ENCODE measurements at places on chromosomes 16 and 17. TPM values are rescaled to one million over a fixed set of nuclear protein-coding genes. Genes with fewer than 3 reads are reported as not detected.

GRCh38 chr16:67283039-67283825 is 3.9 kb downstream of the PLEKHG4 start:
- peaks cover 40% of the 10 kb centered on the region for H3K4me1 ChIP-seq
- no peak overlapping the region for H3K27ac ChIP-seq
- no peak for DNase-seq
- no peak overlapping the region for H3K4me3 ChIP-seq
- H3K27me3 ChIP-seq: no peaks in the 10 kb centered on the region

GRCh38 chr17:79556271-79556670 is 54.6 kb downstream of the RBFOX3 start:
- no peak overlapping the region for H3K4me3 ChIP-seq
- no peak for DNase-seq
- H3K36me3 ChIP-seq: no peaks in the 10 kb centered on the region
- H3K27ac ChIP-seq: no peak overlapping the region

DNA sequence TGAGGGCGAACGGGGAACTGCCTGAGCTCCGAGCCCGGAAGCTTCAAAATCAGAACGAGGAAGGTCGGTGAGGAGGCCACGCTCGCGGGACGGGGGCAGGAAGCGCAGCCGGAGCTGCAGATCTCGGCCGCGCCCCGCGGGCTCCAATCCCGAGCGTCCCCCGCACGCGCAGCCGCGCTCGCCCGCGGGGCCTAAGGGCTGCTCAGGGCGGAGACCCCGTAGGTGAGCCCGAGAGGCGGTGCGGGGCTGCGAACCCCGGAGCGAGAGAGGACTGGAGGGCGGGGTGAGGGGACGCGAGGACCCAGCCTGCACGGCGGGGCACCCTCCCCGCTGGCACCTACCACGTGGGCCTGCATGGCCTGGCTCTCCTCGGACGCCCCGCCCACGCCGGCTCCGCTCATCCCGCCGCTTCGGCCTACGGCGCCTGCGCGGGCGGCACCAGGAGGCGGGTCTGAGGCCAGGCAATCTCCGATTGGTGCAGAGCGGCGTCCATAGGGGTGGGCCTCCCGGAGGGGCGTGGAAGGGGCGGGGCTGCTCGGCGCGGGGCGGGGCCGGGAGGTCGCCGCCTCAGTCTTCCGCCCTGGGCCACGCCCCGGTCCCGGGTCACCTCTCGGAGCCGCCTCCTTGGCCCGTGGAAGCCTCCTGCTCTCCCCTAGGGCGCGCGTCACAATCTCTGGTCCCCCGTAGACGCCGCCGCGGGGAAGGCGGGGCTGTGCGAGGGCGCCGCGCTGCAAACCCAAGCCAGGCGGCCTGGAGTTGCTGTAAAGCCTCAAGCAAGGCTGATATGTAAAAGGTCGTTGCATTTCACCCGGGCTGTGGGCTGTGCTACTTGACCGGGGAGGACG is 27.8 kb upstream of the METRNL start:
- no peaks in the 10 kb centered on the region for H3K27me3 ChIP-seq
- H3K4me3 ChIP-seq: peak overlapping the region; percentile 80
- peak; percentile 100 for DNase-seq
- peaks cover 8% of the 10 kb centered on the region for H3K4me1 ChIP-seq

- no peak for DNase-seq
- no peaks in the 10 kb centered on the region for H3K27me3 ChIP-seq
- peak overlapping the region; percentile 86 for H3K4me3 ChIP-seq
- H3K27ac ChIP-seq: no peak overlapping the region
- peaks cover 12% of the 10 kb centered on the region for H3K4me1 ChIP-seq
Measured at GRCh38 chr16:56989988-56990387, 631 bp downstream of the NLRC5 start.

DNA sequence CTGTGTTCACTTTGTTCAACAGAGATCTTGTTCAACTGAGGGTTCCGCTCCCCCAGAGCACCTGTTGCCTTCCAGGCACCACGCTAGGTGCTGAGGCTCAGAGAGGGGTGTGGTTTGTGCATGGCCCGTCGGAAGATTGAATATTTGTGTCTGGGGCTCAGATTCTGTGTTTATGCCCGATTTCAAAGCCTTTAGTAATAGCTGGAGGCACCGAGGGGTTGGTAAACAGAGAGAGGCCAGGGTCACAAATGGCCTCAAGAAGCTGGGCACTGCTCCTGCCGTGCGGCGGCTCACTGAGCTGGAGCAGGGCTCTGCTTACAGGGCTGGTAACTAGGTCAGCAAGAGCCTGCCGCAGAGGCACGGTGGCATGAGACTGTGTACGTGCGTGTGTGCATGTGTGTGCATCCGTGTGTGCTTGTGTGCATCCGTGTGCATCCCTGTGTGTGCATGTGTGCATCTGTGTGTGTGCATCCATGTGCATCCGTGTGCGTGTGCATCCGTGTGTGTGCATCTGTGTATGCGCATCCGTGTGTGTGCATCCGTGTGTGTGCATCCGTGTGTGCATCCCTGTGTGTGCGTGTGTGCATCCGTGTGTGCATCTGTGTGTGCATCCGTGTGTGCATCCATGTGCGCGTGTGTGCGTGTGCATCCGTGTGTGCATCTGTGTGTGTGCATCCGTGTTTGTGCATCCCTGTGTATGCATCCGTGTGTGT is 5.4 kb downstream of the ITGAE start:
- H3K36me3 ChIP-seq: no peaks in the 10 kb centered on the region
- no peak for DNase-seq
- no peak overlapping the region for H3K4me3 ChIP-seq
- no peak overlapping the region for H3K27ac ChIP-seq

- no peaks in the 10 kb centered on the region for H3K36me3 ChIP-seq
- no peak overlapping the region for H3K4me3 ChIP-seq
- H3K4me1 ChIP-seq: peaks cover 28% of the 10 kb centered on the region
- H3K27ac ChIP-seq: peak overlapping the region; percentile 79
- no peak for DNase-seq
- H3K27me3 ChIP-seq: no peaks in the 10 kb centered on the region
Measured at GRCh38 chr16:81539759-81540472, 95.3 kb downstream of the CMIP start.

DNA sequence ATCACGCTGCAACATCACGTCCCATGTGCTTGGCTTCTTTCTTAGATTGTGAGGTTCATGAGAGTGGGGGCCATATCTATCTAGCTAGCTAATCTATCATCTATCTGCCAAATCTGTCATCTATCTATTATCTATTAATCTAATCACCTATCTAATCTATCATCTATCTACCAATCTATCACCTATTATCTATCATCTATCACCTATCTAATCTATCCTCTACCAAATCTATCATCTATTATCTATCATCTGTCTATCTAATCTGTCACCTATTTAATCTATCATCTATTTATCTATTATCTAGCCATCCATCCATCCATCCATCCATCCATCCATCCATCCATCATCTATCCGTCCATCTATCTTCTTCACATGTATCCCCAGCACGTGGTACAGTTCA is 14.2 kb downstream of the COX6A2 start:
- H3K4me1 ChIP-seq: no peaks in the 10 kb centered on the region
- no peaks in the 10 kb centered on the region for H3K36me3 ChIP-seq
- H3K27ac ChIP-seq: no peak overlapping the region
- H3K4me3 ChIP-seq: no peak overlapping the region

DNA sequence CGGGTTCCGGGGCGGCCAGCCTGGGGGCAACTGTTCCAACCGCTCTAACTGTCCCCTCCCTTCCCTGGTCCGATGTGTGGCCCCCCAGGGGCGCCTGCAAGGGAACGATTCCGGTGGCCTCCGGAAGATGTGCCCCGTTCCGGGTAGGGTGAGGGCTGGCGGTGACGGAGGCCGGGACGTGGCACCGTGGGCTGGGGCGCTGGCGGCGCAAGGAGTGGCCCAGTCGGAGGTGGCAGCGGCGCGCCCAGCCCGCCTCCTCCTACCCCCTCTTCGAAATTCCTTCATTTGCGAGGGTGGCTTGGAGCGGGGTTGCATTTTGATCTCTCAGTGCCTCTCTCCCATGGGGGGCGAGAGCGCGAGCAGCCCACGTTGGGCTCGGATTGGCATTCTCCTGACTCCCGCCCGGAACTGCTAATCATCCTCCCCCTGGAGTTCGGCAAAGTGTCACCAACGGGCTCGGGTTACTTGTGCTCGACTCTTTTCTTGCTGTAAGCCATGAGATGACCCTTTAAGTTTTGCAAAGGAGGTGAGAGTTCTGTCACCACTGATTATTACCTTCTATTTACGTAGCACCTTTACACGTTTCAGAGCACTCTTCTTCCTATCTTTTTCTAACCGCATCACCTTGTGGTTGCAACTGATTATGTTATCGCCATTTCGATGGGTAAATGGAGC is 622 bp downstream of the NDEL1 start:
- H3K4me1 ChIP-seq: no peaks in the 10 kb centered on the region
- H3K4me3 ChIP-seq: peak overlapping the region; percentile 87
- H3K36me3 ChIP-seq: peaks cover 26% of the 10 kb centered on the region
- H3K27me3 ChIP-seq: no peaks in the 10 kb centered on the region

DNA sequence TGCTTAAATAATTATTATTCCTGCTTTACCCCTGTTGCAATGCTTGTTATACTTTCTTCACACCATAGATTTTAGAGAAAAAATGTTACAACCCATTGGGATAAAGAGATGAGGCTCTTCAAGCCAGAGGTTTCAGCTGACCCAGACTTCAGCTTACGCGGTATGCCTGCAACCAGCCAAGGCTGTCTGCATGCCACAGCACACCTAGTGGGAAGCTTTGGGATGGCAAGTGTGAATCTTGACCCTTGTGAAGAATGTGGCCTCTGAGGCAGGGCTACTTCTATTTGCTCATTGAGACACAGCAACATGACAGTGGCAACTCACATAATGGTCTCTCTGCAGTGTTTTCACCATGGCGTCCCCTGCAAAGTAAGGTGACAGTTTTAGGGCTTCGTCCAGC is 193.9 kb upstream of the PIRT start:
- H3K36me3 ChIP-seq: no peaks in the 10 kb centered on the region
- H3K4me3 ChIP-seq: no peak overlapping the region
- DNase-seq: no peak
- H3K27me3 ChIP-seq: no peaks in the 10 kb centered on the region
- no peaks in the 10 kb centered on the region for H3K4me1 ChIP-seq

DNA sequence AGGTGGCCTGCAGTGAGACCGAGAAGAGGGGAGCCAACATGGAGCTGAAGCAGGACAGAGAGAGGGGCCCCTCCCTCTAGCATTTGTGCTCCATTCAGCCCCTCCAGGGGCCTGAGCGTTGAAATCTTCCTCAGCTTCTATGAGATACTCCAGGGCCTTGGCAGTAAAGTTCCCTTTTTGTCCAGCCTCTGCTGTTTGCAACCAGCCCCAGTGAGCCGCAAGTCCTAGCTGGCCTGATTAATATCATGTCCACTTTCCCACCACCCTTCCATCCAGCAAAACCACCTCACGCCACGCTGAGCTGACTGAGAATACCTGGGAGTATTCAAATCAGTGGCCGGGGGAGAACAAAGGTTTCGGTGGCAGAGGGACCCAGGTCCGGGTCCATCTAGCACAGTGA is 11.7 kb upstream of the RPH3AL start:
- H3K27me3 ChIP-seq: no peaks in the 10 kb centered on the region
- no peak overlapping the region for H3K27ac ChIP-seq
- DNase-seq: no peak
- H3K36me3 ChIP-seq: no peaks in the 10 kb centered on the region

- peak overlapping the region; percentile 48 for H3K27ac ChIP-seq
- no peak overlapping the region for H3K4me3 ChIP-seq
- DNase-seq: peak; percentile 82
- H3K36me3 ChIP-seq: no peaks in the 10 kb centered on the region
Measured at GRCh38 chr17:57597531-57598453, 147.3 kb downstream of the CCDC182 start.

GRCh38 chr16:30744183-30744582 is 4.0 kb upstream of the PHKG2 start:
- no peaks in the 10 kb centered on the region for H3K27me3 ChIP-seq
- peaks cover 14% of the 10 kb centered on the region for H3K36me3 ChIP-seq
- H3K27ac ChIP-seq: no peak overlapping the region
- DNase-seq: no peak

DNA sequence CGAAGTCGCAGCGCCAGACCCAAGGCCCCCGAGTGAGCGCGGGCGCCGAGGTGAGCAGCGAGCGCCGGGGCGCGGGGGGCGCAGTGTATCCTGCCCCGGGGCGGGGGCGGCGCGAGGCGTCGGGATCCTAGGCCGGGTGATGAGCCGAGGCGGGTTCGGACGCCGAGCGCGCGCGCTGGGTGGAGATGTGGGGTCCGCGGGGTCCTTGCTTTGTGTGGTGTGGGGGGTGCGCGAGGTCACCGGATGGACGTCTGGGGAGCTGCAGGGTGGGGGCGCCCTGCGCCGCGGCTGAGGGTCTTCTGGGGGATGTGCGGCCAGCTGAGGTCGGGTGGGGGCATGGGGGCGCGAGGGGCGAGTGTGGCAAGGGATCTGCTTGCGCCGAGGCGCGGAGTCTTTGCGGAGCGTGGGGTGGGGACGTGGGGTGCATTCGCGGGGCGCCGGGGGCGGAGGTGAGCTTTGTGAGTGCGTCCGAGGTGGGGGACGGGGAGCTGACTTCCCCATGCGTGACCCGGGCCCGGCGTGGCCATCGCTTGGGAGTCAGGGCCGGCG is 560 bp downstream of the RAI1 start:
- DNase-seq: peak; percentile 75
- peak overlapping the region; percentile 96 for H3K27ac ChIP-seq

DNA sequence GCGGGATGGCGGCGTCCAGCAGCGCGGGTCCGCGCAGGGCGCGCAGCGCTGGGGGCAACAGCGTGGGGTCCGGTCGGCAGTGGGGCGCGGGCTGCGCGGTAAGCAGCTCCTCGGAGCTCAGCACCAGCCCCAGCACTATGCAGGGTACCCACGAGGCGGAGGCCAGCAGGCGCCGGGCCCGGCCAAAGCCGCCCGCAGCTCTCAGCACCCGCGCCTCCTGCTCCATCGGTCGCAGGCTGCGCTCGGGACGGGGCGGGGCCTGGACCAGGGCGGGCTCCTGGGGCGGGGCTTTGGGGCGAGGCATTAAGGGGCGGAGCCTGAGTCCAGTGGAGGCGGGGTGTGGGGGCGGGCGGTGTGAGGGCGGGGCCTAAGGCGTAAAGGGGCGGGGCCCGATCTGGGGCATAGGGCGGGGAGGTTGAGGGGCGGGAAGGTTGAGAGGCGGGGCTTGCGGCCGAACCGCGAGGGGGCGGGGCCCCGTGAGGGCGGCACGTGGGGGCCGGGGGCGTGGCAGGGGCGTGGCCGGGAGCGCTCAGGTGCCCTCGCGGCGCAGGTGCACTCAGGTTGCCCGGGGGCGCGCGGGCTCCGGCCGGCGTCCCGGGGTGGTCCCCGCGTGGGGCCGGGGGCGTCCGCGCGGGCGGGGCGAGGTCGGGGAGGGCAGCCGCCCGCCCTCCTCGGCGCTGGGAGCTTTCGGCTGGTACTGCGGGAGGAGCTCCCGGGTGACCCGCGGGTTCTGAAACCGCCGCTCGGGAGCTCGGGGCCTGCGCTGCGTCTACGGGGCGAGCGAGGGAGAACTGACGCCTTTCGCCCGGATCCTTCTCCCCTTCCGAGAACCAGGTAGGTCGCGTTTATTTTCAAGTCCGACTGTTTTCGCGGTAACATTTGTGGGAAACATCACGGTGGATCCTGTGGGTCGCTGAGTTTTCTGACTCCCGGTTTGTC is 1.4 kb upstream of the SLC22A31 start:
- DNase-seq: peak; percentile 98
- H3K4me3 ChIP-seq: no peak overlapping the region
- no peak overlapping the region for H3K27ac ChIP-seq
- H3K36me3 ChIP-seq: no peaks in the 10 kb centered on the region
- H3K27me3 ChIP-seq: peaks cover 53% of the 10 kb centered on the region

Gene HID1
- polyA plus RNA-seq: 2.5 TPM

Gene WNT9B
- polyA plus RNA-seq: not detected

Gene RNF227
- polyA plus RNA-seq: 7.4 TPM

Gene CDH8
- polyA plus RNA-seq: 0.05 TPM

Gene FAM117A
- polyA plus RNA-seq: 7.8 TPM

Gene RRAD
- polyA plus RNA-seq: 9.3 TPM

Gene CCL4L2
- polyA plus RNA-seq: not detected

Gene NPIPB8
- polyA plus RNA-seq: not detected

Gene TMEM114
- not detected for polyA plus RNA-seq

Gene COIL
- 3.9 TPM for polyA plus RNA-seq

Gene RASL10B
- 4.3 TPM for polyA plus RNA-seq

All from SK-N-SH (cell line).